ENCODE measurements at places on chromosomes 11 and 22.

DNA sequence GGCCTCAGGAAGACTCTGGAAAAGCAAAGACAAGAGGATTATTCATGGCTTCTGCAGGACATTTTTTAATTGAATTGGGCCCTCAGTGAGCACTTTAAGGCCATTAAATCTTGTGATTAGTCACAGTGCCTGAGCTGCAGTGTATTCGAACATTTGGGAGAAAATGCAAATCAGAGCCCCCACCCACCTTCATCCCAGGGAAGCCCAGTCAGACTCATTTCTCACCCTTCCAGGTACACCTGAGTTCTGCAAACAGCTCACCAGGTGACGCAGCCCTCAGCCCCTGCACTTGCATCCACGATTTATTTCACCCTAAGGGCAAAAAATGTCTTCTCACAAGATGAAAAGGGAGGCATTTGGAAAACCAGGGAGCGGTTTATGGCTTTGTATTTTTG lies 128.7 kb downstream of the MPPED1 start:
- no peak for DNase-seq

GRCh38 chr11:30956751-30957150 lies 370.6 kb upstream of the MPPED2 start:
- no peak for DNase-seq

DNA sequence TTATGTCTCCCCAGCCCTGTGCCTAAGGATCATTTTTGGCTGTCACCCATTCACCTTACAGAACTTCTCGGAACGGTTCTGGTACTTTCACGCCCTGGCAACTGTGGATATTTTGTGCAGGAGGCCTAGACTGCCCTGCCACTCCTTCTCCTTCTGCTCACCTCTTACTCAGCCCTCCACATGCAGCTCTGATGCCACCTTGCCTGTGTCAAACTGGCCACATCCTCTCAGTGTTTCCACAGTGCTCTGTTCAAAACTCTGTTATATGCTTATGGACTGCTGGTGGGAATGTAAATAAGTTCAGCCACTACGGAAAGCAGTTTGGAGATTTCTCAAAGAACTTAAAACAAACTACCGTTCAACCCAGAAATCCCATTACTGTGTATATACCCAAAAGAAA lies 100.8 kb upstream of the MTMR2 start:
- DNase-seq, result no peak

- no peak for DNase-seq
These were observed 2.8 kb upstream of the APOC3 start for GRCh38 chr11:116826751-116827431.

- no peak for DNase-seq
These were observed 162.4 kb upstream of the SYN3 start for GRCh38 chr22:33220476-33221080.

DNA sequence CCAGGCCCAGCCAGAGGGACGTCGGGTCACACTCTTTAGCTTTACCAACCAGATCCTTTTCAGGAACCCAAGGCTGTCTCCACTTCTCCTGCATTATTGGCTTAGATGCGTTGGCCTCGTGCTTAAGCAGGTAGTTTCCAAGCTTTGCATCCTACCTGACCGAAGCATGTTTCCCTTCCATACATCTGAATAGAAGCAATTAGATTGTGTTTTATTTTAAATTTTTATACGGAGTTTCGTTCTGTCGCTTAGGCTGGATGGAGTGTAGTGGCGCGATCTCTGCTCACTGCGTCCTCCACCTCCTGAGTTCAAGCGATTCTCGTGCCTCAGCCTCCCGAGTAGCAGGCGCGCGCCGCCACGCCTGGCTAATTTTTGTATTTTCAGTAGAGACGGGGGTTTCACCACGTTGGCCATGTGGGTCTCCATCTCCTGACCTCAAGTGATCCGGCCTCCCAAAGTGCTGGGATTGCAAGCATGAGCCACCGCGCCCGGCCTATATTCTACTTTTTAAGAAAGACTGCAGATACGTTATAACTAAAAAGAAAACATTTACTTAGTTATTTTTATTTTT lies 677 bp downstream of the DYNC2H1 start:
- DNase-seq, result no peak

DNA sequence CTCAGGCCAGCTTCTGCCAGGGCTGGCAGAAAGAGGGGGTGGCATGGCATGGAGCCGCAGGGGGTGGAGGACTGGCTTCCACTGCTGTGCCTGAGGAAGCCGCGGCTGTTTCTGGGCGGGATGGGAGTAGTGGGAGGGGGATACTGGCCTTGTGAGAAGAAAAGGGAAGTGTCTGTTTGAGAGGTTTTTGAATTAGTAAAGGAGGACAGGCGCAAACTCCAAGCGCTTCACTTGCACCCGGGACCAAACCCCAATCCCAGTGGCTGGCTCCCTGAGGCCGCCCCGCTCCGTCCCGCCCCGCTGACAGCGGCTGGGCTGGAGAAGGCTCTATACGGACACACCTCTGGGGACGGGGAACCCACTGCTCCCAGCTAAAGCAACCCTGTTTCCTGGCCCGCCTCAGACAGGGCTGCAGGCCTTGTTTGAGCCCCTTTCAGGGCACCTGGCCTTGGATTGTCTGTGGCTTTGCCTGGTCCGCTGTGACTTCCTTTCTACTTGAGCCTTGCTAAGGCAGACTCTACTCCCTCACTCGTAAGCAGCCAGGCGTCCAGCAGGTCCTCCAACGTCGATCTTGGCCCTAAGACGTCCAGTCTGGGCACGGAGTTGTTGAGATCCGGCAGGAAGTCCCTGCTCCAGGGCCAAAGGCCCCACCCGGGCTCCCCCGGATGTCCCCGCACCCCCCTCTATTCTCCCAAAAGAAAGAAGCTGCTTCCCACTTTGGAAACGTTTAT lies 2.2 kb downstream of the APOA1 start:
- no peak for DNase-seq

DNA sequence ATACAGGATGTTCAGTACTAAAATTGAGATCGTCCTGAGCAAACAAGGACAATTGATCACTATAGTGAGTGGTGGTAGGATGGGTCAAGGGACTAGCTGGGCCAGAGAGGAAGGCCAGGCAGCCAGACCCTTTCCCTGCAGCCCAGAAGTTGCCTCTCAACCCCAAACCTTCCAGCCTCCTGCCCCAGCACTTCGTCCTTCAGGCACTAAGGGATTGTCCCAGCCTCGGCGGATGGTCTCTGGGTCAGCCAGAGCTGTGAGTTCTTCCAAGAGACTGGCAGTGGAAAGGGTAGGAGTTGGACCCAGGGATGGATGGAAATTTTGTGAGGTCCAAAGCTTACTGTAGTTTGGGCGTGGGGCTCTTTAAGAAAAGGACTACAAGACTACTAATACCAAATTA lies 3.6 kb upstream of the LMO1 start:
- no peak for DNase-seq

- DNase-seq, result no peak
These were observed 3.0 kb downstream of the SLC22A6 start for GRCh38 chr11:62981743-62982142.

DNA sequence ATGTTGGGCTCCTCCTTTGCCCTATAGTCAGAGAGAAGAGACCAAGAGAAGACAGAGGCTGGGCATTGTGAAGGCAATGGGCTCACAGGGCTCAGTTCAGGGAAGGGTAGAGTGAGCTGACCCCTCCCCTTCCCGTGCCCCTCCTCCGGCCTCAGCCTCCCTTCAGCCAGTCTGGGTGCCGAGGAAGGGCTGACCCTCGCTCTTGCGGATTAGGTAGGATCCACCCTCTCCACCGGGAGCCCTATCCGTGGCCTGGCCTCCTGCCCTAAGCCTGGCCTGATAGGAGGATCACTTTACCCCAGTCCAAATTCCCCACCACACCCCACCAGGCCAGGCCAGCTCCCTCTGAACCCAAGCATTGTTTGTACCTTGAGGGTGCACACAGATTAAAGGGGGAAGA lies 1.8 kb upstream of the PPP1R14B start:
- no peak for DNase-seq

DNA sequence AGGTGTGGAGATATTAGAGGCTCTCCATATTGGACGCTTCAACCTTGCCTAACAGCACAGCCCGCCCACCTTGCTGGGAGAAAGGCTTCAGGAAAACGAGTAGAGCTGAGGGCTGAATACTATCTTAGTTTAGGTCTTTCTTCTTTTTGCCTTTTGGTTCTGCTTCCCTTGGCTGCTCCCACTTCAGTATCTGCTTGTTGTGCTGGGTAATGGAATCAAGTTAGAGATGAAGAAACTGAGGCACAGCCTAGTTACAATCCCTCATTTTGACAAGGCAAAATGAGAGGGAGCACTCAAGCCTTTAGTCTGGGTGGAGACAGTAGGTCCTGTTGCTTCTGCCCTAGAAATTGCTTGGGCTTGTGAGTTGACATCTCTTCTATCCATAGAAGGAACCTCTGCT lies 41.3 kb upstream of the HSD17B12 start:
- no peak for DNase-seq

DNA sequence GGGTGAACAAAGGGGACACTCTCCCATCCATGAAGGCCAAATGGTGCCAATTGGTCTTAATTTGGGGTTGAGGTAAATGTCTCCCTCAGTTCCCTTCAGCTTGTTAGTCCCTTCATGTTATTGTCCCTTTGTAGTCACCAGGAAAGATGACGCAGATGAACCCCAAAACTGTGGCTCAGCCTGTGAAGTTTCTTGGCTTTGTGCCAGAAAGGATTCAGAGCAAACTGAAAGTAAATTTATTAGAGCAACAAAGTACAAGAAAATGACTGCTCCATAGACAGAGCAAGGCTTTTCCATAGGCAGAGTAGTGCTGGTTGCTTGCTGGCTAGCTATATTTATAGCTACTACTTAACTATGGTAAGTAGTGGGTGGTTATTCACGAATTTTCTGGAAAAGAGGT lies 16.7 kb downstream of the OR4C3 start:
- no peak for DNase-seq

DNA sequence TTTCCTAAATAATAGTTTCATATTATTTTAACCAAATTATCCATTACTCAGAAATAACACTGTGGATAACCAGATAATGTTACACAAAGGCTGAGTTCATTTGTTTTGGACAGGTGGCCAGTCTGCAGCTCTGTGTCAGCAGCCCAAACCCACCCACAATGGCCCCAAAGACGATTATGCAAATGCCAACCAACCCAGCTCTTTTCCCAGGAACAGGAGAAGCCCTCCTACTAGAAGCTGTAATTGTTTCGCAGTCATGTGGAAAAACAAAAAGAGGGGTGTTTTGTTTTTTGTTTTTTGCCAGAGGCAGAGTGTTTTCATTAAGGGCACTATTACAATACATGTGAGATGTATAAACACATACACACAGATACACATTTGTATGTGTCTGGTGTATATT lies 102.1 kb downstream of the FCHSD2 start:
- no peak for DNase-seq

GRCh38 chr11:58938398-58938797 lies 890 bp upstream of the GLYATL1 start:
- DNase-seq, result no peak

- DNase-seq, result no peak
These were observed 29.5 kb upstream of the TESMIN start for GRCh38 chr11:68780829-68781228.

DNA sequence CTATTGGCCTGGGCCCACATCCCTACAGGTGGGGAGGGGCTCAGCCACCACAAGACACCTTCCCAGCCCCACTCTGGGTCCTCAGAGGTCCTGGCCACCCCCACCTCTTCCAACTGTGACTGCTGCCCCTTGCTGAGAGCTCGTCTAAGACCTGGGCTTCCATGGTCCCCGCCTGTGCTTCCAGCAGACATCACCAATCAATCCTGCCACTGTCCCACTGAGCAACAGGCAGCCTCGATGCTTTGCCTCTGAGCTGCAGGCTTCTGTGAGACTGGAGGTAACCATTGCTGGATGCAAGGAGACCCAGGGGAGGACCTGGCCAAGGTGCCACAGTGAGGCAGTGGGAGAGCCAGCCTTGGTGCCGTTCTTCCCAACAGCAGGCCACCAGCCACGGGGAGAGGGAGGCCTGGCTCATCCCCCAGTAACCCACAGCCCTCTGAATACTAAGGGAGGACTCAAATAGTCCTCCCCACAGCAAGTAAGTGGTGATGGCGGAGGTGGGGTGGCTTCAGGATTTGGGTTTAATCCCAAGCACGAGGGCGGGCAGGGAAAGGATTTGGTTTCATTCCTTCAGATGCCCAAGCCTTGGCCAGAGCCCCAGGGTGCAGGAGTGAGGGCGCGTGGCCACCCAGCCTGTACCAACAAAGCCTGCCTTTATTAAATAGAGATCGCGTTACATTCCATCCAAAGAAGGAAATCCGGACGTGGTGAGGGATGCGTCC lies 5.5 kb upstream of the FADS3 start:
- DNase-seq, result no peak

DNA sequence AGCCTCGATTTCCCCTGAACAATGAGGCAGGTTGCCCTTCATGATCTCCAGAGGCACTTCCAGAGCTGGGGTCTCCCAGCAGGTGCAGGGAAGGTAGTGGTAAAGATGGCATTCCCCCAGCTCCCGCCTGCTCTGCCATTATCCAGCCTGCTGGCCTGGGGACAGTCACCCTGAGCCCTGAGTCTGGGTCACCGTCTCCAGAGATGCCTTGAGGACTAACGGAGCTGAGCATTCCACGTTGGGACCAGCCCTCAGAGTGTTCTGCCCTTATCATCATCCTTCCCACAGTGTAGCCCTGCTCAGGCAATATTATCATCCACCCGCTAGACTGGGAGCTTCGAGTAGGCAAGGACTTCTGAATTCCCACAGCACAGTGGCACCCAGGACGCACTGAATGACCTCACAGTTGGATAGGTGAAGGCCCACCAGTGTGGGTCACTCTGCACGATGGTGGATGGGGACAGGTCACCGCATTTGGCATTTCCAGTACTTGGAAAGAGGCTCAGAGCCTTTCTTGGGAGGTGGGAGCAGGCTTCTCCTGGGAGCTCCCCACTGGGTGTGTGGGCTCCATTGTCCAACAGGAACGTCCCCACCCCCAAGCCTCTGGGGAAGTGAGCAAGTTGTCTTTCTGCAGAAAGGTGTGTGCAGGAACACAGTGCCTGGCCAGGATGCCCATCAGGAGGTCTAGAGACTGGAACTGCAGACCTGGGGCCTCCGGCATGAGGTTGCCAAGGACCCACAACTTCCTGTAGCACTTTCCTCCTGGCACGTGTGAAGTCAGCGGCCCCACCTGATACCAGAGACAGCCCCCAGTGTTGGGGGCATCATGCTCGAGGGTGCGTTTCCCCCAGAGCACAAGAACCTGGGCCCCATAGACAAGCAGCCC lies 51.4 kb upstream of the WNT7B start:
- DNase-seq, result no peak

GRCh38 chr11:43959321-43959995 lies 17.0 kb downstream of the C11orf96 start:
- no peak for DNase-seq

Measured in stimulated activated CD4-positive, alpha-beta T cell treated with anti-CD3 and anti-CD28 coated beads, Interleukin-1b, Interleukin-23, amount 100 ng/mL, for 48 hours (primary cell).